ENCODE measurements at places on chromosomes 1 and 21.

GRCh38 chr21:45042664-45043161 lies 31.7 kb upstream of the ADARB1 start:
- DNase-seq: no peak

DNA sequence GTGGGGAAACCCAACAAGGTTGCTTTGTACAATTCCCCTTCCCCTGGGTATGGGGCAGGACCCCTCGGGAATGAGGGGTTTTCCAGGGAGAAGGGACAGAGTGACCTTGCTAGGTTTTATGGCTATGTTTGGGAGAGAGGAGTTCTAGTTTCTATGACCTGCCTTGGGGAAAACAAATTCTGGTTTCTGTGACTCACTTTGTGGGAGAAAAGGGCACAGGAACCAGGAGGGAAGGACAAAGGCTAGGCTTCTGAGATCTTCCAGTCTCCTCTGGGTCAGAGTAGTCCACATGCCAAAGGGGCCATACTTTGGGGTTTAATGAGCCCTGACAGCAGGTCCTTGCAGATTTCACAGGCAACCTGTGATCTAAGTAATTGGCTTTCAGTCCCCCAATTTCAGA lies 5.5 kb upstream of the PTGER3 start:
- no peak for DNase-seq

DNA sequence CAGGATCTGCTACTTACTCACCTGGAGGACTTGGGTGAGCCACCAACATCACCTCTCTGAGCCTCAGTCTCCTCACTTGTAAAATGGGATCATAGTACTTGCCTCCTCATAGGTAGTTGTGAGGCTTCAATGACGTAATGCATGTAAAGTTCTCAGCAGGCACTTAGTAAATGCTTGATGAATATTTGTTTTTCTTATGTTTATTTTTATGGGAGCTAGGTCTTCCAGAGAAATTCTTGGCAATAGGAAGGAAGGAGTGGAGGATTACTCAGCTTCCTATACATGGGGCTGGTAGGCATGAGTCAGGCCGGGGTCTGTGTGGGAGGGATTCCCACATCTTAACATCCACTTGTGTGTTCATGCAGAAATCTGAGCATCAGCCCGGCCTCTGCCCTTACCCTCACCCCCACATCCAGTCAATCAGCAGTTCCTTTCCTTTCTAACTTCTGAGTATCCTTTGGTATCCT lies 95.4 kb upstream of the USP24 start:
- DNase-seq: no peak

DNA sequence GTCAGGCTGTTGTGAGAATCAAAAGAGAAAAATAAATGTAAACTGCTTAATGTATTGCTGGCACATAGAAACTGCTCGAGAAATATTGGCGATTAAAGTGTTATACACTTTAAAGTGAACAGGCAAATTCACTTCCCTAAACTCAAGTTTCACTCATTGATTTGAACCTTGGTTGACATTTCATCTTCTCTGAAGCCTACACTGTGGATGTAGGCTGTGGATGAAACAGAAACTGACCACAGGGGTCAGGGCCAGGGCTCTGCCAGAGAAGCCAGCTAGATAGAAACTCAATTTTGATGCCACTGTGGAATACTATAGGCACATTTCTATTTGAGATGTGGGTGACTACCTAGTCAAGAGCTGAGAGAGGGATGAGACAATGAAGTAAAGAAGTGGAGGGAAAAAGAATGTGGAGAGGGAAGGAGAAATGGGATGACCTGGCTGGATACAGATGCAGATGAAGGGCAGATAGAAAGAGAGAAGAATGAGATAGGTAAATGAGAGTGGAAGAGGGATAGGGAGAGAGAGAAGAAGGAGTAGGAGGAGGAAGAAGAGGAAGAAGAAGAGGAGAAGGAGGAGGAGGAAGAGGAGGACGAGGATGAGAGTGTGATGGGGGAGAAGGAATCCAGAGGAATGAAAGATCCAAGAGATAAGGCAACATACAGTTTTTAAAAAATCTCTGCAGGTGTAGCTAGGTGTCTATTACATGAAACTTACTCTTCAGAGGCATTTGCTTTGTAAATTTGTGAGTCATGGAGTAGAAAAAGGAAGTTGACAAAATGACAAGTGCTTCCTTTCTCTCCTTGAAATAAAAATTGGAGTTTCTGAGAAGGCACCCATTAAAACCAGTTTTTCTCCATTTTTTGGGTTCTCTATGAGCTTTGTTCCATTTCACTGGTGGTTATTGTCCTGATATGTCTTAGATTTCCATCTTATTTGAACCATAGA lies 17.4 kb upstream of the CD1D start:
- no peak for DNase-seq

- DNase-seq: no peak
Measured at GRCh38 chr1:225522588-225523262, 94.9 kb upstream of the LBR start.

GRCh38 chr1:44029911-44030604 lies 1.2 kb downstream of the SLC6A9 start:
- peak; percentile 92 for DNase-seq

DNA sequence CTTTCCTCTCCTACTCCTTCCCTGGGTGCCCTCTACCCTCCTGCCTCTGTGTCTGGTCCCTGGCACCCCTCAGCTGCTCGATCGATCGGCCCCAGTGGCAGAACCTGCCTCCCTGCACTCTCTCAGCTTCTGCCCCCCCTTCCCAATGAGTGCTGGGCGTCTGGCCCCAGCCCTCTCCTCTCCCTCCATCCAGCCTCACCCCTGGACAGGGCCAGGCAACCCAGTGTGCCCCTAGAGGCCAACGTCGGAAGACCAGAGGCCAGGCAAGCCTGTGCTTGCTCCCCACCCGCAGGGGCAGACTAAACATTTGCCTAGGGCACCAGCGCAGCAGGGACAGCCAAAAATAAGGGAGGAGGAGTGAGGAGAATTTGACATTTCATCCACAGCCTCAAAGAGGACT lies 43.5 kb downstream of the LGR6 start:
- DNase-seq: peak; percentile 20

DNA sequence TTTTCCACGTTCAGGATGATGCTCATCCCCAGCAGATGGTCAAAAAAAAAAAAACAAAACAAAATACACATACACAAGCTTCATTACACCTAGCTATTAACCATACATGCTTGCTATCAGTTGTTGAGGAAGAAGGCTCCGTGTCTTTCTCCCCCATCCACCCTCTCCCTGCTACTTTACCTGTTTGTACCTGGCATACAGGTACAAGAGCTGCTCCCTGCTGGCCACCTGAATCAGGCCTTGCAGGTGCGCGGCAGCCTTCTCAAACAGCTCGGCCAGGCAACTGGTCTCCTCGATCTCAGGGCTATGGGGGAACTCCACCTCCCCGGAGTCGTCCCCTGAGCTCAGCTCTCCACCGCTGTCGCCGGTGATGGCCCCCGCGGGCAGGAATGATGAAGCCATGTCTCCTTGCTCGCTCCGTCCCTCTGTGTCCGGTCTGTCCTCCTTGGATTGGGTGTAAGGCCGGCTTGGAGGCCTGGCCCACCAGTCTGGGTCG lies 464 bp downstream of the ACBD6 start:
- no peak for DNase-seq

- DNase-seq: peak; percentile 86
Measured at GRCh38 chr1:209354111-209354839, 229.2 kb upstream of the CAMK1G start.

GRCh38 chr1:26372039-26372438 lies 511 bp downstream of the ZNF683 start:
- DNase-seq: no peak

DNA sequence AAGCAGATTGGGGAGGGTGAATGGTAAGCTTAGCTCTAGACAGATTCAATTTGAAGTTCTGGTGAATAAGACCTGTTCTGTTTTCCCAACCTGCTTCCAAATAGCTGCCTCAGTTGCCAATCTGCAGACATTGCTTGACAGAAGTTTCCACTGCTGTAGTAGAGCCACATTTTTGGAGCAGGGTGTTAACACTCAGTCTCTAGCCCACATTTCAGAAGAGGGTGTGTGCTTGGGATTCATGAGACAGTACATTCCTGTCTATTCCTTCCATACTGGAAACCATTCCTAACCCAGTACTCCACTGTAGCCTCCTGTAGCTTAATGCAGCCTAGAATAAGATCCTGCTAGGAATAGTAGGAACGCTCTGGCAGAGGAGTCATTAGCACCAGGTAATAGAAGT lies 450.5 kb downstream of the NUF2 start:
- DNase-seq: no peak

GRCh38 chr1:33388805-33389771 lies 41.8 kb downstream of the PHC2 start:
- DNase-seq: no peak

- no peak for DNase-seq
Measured at GRCh38 chr1:166905136-166905535, 29.1 kb upstream of the TADA1 start.

DNA sequence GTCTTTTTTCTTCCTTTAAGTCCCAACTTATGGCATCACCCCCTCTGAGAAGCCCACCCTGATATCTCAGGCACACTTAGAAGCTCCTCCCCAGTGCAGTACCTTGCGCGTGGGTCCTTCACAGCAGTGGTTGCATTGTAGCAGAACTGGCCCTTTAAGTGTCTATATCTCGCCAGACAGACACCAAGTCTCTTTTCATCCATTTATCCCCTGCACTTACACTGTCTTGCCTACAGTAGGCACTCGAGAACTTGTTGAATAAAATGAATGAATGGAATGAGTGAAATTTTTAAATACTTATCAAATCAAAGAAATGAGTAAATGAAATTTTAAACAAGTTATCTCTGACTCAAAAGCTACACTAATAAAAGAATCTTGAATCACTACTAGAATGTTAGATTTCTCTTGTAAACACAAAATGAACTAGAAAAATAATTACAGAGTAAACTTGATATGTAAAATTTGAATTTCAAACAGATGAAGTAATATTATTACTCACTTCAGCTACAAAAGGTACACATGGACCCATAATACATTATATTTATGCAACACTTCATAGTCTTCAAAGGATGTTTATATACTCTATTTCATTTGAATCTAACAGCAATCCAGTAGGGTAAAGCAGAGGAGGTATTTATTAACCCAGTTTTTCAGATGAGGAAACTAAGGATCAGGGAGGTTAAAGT lies 54.7 kb upstream of the MAN1A2 start:
- DNase-seq: no peak

DNA sequence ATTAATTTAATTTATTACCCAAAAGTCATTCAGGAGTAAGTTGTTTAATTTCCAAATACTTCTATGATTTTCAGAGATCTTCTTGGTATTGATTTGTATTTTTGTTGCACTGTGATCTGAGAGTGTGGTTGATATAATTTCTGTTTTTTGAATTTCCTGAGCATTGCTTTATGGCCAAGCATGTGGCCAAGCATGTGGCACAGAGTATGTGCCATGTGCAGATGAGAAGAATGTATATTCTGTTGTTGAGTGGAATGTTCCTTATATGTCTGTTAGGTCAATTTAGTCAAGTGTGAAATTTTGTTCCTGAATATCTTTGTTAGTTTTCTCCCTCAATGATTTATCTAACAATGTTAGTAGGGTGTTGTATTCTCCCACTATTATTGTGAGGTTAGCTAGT lies 25.3 kb upstream of the IFI16 start:
- no peak for DNase-seq

DNA sequence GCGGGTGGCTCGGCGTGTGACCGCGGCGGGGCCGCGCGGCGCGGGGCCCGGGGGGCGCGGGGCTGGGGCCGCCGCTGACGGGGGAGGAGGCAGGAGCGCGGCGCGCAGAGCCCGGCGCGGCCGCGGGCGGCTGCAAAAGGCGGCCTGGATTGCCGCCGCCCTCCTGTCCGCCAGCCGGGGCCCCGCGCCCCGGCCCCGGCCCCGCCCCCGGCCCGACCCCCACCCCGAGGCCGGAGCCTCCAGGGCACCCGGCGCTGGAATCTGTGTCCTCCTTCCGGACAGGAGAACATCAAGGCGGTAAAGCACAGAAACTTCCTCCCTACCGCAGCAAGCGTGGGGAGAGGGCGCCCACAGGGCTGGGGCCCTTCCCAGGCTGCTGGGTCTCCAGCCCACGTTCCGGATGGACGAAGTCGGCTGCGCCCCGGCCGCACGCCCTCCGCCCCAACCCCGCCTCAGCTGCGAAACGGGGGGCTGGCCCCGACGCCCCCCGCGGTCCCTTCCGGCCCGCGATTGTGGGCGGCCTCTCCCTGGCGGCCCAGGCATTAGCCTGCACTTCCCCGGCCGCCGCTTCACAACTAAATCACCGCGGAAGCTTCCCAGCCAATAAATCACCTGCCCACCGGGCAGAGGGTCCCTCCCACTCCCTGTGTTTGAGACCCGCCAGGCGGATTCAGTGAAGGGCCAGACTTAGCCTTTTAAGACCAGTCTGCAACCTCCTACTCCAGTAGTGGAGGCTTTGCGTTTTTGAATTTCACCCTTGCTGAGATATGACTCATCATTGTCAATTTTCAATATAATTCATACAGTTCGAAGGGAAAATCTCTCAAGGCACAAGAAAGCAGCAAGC lies 106.0 kb downstream of the SLC45A1 start:
- peak; percentile 75 for DNase-seq

GRCh38 chr1:231420959-231421545 lies 1.0 kb downstream of the EGLN1 start:
- DNase-seq: peak; percentile 38

GRCh38 chr1:55441489-55441888 lies 226.3 kb upstream of the USP24 start:
- DNase-seq: no peak

DNA sequence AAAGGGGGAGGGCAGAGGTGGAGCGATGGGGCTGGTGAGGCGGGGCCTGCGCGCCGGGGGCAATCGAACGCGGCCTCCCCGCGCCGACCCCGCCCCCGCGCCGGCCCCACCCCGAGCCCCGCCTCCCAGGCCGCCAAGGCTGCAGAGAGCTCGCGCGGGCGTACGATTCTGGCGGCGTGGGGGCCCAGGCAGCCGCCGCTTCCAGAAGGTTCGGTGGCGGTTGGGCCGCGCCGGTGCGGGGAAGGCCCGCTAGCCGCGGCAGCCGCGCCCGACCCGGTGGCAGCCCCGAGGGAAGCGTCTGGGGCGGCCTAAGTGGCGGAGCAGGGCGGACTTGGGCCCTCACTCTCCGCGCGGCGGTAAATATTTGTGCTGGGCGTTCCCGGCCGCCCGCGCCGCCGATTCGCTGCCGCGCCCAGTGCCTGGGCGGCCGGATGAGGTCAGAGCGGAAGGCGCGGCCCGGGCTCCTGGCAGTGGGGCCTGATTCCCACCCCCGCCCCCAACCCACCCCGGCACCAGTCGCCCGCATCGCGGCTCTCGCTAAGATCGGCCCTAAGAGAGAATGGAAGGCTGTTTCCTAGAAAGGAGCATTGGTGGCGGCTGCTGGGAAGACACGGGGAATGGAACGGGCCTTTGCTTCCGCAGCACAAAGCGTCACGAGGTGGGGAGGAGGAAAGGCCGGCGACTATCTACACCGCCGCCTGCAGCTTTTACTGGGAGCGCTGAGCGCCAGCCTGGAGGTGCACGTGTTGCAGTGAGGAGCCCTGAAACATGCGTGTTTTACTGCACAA lies at the start of gene ACOT7:
Gene ACOT7, minus strand, starts transcription at position 368 of the 788 bp plus-strand sequence. CDS start 368 bp downstream, outside the sequence.
- DNase-seq: peak; percentile 90

Data from DMS79 treated with DMSO at 0.1 percent for 48 hours (cell line).